ENCODE measurements at places on chromosomes 11 and 22.

DNA sequence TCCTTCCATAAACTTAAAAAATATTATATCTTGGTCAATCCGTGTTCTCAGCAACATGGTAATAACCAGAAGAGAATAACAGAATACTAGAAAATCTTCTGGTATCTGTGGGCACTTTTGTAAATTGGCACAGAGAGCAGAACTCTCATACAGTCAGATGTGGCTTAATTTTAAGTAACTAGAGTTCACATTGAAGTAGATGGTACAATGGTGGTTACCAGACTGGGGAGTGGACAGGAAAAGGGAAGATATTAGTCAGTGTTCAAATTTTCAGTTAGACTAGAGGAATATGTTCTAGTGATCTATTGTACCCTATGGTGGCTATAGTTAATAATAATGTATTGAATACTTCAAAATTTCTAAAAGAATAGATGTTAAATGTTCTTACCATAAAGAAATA is 6.9 kb downstream of the OR52H1 start:
- DNase-seq, result no peak

DNA sequence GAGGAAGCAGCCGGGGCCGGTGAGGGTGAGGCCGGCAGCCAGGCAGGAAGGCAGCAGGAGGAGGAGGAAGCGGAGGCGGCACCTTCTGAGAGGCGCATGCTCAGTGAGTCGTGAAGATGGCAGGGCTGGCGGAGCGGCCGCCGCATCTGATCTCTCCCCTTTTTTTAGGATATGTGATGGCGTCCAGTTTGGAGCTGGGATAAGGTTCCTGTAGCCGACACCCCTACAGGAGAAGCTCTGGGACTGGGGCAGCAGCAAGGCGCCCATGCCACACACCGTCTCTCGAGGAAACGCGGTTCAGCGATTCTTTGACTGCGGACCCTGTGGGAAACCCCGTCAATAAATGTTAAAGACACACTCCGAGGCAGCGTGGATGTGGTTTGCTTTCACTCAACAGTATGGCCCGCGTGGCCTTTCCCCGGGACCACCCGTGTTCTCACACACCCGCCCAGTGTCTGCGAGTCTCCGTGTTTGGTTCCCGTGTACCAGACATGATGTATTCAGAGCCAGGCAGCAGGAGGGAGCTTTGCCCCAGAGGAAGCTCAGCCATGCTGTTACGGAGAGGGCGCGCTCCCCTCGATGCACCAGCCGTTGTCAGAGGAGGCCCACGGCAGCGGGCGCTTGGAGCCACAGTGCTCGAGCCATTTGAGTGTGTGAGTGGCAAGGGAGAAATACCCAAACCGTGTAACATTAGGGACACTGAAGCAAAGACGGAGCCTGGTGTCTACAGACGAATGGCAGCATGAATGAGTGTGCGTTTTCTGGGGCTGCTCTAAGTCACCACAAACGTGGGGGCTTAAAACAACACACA is 27.7 kb upstream of the PARVB start:
- peak; percentile 53 for DNase-seq

- DNase-seq, result no peak
These were observed 12.9 kb upstream of the ARFGAP3 start for GRCh38 chr22:42869888-42870480.

DNA sequence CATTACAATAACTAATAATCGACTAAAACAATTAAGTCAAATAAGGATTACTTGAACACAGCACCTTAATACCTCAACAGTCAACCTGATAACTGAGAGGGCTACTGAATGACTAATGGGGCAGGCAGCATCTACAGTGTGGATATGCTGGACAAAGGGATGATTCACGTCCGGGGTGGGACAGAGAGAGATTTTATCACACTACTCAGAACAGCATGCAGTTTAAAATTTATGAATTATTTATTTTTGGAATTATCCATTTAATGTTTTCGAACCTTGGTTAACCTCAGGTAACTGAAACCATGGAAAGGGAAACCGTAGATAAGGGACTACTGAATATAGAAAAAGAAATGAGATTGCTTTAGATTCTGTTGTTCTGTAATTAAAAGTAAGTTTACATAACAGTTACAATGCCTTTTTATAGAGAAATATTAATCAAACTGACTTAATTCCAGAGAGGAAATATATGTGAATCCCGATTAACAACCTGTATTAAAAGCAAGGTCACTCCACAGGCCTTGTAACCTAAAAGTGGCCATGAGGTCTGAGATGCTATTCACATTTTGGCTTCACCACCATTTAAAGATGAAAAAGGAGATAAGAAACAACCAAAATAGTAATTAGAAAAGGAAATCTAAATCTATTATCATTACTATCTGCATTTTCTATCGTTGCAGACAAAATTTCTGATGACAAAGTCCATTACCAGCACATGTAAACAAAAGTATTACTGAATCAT is 119.0 kb upstream of the TP53AIP1 start:
- no peak for DNase-seq

GRCh38 chr11:75722669-75723042 is 5.0 kb downstream of the MOGAT2 start:
- no peak for DNase-seq

GRCh38 chr11:61774411-61774810 is 18.0 kb downstream of the TMEM258 start:
- DNase-seq, result no peak

DNA sequence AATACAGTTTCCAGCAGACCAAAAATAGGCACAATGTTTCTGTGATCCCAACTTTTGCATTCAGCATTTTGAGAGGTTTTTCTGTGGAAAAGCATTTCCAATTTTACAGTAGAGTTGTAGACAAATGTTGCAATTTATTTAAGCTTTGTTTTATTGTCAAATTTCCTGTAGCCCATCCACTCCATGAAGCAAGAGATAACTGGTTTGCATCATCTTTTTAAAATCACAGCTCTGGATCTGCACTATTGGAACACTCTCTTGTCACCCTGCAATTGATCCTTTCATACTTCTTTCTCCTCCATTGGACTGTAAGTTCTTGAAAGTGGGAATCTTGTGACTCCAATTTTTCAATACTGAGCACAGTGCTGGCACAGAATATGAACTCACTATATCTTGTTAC is 86.0 kb downstream of the MAML2 start:
- no peak for DNase-seq

- DNase-seq, result no peak
These were observed 43.4 kb upstream of the PITPNB start for GRCh38 chr22:27962268-27963044.

- DNase-seq, result no peak
These were observed 1096.4 kb downstream of the TBC1D22A start for GRCh38 chr22:47858773-47859306.

DNA sequence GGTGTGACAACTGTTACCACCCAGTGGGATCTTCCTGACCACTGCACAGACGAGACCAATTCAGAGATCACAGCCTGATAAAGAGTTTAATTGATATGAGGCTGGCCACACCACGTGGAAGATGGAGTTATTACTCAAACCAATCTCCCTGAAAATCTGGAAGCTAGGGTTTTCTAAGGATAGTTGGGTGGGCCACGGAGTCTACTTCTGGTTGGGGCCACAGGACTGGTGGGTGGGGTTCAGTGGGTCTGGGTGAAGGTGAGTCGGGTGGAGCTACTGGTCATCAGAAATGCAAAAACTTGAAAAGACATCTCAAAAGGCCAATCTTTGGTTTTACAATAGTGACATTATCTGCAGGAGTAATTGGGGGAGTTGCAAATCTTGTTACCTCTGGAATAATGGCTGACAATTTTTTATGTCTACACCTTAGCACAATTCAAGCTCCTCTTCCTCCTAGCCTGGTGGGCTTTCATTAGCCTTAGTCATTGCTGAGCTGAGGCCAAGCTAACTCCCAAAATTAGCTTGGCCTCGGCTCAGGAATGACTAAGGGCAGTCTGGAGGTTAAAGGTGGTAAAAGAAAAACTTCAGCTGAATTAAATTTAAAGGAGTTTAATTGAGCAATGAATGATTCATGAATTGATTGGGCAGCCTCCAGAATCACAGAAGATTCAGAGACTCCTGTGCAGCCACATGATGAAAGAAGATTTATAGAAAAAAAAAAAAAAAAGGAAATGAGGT is 13.1 kb downstream of the C11orf96 start:
- no peak for DNase-seq

DNA sequence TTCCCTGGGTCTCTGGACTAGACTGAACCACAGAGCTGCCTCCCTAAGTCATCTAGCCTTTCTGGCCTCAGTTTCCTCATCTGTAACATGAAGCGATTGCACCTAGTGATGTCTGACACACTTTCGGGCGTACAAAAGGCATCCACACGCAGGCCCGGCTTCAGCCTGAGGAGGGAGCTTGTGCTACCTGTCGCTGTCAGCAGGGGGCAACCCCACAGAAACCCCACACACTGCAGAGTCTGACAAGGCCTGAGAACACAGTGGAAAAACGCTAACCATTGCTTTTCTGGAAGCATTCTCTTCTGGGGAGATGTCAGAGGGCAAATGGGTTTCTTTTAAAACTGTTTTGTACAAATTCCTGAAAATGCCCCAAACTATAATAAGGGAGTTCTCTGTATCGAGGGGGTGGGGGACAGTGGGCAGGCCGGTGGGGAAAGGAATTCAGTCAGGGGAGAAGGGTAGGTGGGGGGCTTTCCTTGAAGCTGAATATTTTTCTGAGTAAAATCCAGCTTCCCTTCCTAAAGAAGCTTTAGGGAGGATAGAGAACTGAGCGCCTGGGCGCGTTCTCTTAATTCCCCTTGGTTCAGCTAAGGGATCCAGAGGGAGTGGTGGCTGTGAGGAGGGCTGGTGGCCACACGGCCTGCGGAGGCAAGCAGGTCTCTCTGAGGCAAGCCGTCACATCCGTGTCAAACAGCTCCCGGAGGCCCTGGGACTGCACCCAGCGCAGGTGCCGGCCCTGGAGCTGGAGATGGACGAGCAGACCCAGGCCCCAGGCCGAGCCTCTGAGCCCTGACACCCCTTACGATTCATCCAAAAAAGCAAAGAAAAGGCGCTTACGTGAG is 533 bp downstream of the ELF5 start:
- DNase-seq, result peak; percentile 21

DNA sequence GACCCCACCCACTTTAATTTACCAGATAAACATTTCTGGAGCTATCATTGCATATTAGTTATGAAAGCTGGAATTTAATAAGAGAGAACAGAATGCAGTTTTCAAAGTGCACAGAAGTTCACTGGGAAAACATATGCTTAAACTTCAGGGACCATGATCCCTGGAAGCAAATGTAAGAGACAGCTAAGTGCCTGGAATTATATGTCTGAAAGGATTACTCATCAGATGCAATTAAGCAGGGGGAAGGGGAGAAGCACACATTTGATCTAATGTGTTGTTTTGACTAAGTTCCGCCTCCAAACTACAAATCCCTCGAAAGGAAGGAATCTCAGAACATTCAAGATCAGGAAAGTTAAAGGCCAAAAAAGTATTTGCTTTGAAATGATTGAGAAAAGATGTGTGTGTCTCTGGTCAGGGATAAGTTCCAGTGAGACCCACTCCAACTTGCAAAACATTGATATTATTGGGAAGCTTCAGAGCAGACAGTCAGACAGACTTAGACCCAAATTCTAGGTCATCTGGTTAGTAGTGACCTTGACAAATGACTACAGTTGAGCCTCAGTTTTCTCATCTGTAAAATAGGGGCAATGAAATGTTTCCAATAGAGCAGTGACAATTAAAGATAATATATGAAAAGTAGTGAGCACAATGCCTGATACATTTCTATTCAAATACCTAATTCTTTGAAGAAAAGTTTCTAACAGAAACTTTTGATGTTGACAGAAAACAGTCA is 147.6 kb downstream of the ME3 start:
- no peak for DNase-seq

- DNase-seq, result no peak
These were observed 13.6 kb upstream of the OMP start for GRCh38 chr11:77089004-77089545.

DNA sequence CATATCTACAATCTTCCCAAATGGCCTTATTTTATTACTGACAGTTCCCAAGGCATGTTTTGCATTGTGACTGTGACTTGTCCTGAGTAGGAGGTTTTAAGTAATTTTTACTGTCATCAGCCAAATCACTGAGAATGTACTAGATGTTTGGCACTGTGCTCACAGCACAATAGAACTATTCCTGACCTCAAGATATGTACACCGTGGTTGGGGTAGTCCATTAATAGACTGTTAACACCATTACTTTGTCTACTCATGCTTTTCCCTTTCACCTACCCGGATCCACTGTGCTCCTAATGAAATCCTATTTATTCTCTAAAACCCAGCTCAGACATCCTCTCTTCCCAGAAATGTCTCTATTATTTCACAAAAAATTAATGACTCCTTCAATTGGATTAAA is 168.7 kb upstream of the TENM4 start:
- no peak for DNase-seq

DNA sequence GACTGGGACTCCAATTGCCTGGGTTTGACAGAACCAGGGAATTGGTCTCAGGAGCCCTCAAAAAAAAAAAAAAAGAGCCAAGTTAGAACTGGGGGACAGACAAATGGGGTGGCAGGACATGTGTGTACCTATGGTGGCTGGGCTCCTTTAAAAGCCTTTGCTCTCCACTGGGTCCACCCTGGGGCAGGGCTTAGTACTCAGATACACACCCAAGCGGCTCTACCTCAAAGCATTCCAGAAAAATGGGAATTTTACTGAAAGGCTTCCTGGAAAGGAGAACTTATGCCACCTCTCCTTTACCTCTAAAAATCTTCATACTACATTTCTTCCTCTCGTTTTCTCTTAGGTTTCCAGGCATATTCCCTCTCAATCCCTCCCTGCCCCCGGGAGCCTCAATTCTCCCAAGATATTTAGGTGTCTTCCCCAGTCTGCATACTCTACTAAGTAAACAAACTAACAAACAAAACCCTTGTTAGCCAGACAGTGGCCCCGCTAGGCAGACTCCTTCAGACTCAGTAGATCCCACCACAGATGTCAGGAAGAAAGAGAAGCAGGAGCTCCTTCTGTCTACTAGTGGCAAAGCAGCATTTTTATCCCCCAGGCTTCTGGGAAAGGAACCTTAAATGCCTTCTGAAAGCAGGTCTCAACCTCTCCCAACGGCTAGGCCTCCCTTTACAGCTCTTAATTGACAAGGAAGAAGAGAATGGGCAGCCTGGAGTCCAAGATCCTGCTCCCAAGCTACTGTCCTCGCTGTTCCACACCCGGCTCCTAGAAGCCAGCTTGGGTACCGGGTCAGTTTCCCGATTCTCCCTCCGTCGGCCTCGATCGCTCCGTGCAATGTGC is 653 bp downstream of the PCSK7 start:
- no peak for DNase-seq

Measured in T-cell (primary cell).